ENCODE measurements at places on chromosomes 3 and 15.

GRCh38 chr15:41512512-41512939, 1.1 kb downstream of the LTK start:
- DNase-seq, result no peak

DNA sequence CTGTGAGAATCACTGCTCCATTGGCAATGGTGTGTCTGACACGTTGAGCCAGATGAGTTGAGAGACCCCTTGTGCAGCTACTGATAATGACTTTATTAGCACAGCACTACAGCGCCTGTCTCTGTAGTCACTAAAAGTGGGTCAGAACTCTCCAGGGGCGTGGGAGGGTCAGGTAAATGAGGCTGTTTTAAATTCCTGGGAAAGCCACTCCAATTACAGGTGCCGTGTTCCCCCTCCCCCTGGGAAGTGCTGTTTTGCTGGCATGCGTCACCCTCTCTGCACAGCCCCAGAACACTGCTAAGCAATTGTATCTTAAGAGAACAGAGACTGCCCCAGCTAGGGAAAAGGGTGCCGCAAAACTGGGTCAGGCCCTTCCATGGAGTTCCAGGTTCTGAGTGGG, 21.5 kb upstream of the CPNE9 start:
- no peak for DNase-seq

DNA sequence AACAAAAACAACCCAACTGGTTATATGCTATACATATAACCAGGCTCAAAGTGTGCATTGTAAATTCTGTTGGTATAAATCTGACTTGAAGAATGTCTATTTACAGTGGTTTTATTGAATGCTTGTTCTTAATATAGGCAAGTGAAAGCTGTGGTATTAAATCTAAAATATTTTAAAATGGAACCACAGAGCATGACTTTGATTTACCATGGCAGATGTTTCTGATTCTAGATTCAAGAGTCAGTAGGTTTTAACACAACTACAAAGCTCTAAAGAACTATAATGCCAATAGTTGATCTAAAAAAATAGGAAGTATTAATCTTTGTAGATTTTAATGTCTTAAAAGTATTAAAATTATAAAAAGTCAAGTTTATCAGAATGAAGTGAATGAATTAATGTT, 141.9 kb upstream of the PLSCR5 start:
- DNase-seq, result no peak

DNA sequence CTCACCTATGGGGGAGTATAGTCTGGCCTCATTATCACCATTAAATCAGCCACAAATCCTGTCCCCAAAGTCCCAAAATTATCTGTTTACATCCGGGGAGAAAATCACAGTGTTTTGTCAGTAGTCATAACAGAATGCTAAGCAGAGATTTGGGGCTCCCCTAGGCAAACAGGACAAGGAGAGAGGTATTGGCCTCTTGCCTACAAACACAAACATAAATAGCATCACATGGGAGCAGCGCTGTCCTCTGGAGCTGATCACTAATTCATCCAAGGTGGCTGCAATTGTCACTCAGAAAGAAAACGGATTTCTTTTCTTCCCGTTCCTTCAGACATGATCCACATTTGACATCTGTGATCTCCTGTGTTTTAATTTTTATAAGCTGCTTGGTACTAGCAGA, 1028.1 kb downstream of the NTRK3 start:
- DNase-seq, result no peak

- DNase-seq, result no peak
Observed at GRCh38 chr15:67992834-67993233, 61.3 kb upstream of the PIAS1 start.

- no peak for DNase-seq
Observed at GRCh38 chr3:63945558-63946096, 33.4 kb upstream of the SCAANT1 start.

DNA sequence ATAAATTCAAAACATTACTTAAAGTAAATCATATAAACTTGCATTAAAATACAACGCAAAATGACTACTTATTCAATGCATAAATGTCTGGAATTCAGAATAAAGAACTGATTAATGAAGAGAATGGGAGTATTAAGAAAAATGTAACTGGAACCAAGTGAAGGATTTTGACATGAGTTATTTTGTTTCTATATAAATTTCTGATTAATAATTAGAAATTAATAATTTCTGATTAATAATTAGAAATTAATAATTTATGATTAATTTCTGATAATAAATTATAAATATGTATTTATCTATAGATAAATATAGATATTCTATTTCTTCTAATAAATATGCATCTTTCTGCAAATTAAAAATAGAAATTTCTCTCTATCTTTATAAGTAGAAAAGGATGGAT, 160.0 kb upstream of the STRIT1 start:
- DNase-seq, result no peak

DNA sequence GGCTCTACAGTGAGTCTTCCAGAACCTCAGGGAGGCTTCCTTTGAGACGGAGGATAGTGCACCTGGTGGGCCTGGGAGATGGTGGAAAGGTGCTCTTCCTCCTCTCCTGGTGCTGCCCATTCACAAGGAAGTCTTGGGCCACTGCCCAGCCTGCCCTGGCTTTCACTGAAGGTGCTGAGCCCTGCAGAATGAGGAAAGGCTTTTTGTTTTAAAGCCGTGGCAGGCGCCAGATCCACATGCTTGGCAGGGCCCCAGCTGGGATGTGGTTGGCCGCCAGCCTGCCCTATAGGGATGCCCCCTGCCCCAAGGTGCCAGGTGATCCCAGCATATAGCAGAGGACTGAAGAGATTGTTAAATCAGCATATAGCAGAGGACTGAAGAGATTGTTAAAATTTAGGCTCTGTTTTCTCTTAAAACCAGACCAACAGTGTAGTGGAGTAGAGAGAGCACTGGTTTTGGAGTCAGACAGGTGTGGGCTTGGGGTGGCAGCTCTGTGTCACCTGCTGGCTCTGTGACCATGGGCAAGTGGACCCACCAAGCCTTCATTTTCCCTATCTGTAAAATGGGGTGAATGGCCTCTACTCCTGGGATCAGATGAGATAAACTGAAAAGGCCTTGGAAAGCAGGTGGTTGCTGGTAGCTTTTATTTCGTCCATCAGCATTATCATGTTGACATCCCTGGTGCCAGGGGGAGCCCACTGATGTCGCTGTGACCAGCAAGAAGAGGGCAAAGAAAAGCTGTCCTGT, 53.3 kb downstream of the SLC6A6 start:
- no peak for DNase-seq

- DNase-seq, result no peak
Observed at GRCh38 chr3:187120326-187120725, 19.0 kb downstream of the RPL39L start.

- no peak for DNase-seq
Observed at GRCh38 chr15:23569151-23569925, 3.9 kb downstream of the MKRN3 start.

DNA sequence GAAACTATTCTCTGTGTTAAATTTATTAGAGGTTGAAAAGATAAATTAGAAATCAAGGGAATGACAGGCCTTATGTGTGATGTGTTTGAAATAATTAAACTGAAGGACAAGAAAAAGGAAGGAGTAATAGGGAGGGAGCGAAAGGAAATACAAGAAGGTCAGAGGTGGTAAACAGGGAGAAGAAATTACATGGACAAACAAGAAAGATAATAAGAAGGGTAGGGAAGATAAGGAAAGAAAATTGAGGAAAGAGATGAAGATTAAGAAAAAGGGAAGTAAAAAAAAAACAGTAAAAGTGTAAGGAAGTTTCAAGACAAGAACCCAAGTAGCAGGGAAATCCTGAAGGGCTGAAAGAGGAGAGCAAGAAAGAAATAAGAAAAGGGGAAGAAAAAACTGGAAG, 26.2 kb upstream of the ANXA2 start:
- no peak for DNase-seq

GRCh38 chr3:57959423-57960173, 48.6 kb upstream of the FLNB start:
- DNase-seq, result no peak

- no peak for DNase-seq
Observed at GRCh38 chr3:9180764-9181117, 68.7 kb downstream of the SRGAP3 start.

DNA sequence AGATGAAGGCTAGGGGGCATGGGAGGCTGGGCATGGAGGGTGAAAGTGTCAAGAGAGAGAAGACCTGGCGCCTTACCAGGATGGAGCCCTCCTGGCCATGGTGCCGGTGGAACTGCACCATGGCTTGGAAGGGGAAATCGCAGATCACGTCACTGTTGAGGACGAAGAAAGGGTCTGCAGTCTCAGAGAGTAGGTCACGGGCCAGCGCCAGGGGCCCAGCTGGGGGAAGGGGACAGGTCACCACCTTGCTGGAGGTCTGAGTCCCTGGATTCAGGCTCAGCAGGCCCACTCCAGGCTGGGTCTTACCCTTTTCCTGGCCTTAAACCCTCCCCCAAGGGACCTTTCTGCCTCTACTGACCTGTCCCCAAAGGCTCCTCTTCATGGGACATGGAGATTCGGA, 855 bp downstream of the GMPPB start:
- no peak for DNase-seq

DNA sequence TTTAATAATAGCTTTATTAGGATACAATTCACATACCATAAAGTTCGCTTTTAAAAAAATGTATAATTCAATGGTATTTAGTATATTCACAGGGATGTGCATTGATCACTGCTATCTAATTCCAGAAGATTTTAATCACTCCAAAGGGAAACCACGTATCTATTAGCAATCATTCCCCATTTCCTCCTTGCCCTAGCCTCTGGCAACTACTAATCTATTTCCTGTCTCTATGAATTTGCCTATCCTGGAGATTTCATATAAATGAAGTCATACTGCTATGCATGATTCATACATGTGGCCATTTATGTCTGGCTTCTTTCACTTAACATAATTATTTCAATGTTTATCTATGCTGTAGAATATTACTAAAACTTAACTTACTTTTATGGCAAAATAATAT, 32.0 kb upstream of the CASR start:
- no peak for DNase-seq

DNA sequence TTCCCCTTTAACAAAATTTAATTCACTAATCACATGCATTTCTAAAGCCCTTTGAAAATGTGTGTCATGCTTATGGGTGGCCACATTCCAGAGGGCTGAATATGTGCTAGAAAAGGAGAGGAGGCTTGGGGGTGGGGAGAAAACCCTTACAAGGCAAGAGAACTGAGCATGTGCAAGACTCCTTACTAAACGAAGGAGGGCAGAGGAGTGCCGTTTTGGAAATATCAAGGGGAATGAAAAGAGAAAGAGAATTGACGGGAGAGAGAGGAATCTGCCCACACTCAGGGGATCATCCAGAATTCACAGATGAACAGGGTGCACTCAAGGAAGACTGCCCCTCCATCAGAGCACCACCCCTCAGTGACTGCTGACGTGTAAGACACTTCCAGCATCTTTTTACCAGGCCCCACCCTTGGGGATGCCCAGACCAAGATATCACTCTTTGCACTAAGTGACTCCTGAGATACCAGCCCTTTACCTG, 37.9 kb upstream of the TSC22D2 start:
- DNase-seq, result no peak

GRCh38 chr3:69422751-69423150, 36.9 kb upstream of the FRMD4B start:
- DNase-seq, result no peak

- no peak for DNase-seq
Observed at GRCh38 chr3:44468572-44469520, 8.6 kb downstream of the ZNF445 start.

DNA sequence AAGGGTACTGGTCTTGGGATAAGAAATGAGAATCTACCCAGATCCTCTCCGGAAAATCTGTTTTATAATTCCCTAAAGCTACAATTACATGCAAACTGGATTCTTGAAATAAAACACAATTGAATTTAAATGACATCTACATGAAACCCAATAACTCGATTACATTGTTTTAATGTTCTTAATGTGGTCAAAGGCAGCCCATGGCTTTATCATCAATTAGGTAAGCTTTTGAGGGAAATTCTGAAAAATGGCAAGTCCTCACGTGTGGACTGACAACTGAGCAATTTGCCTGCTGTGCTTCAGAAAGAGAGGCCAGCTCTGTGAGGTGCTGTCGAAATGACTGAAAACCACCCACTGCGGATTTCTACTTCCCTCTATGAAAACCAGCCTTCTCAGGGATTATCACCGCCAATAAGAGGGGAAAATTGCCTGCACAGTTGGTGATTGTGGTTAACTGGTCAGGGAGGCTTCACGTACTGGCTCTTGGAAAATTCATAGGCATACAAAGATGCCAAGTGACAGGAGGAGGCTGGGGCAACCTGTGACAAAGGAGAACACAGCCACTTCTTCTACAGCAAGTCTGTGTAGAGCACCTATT, 200.8 kb upstream of the SLCO3A1 start:
- no peak for DNase-seq

DNA sequence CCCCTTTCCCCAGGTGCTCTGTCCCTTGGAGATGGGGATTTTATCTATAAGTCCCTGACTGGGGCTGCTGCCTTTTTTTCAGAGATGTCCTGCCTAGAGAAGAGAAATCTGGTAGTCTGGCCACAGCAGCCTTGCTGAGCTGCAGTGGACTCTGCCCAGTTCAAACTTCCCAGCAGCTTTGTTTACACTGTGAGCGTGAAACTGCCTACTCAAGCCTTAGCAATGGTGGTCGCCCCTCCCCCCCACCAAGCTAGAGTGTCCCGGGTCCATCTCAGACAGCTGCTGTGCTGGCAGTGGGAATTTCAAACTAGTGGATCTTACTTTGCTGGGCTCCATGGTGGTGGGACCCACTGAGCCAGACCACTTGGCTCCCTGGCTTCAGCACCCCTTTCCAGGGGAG, 38.9 kb downstream of the TMEM266 start:
- no peak for DNase-seq

GRCh38 chr15:33788906-33789540, 179.3 kb upstream of the CHRM5 start:
- DNase-seq, result no peak

- no peak for DNase-seq
Observed at GRCh38 chr3:48419149-48419548, 10.7 kb downstream of the PLXNB1 start.

DNA sequence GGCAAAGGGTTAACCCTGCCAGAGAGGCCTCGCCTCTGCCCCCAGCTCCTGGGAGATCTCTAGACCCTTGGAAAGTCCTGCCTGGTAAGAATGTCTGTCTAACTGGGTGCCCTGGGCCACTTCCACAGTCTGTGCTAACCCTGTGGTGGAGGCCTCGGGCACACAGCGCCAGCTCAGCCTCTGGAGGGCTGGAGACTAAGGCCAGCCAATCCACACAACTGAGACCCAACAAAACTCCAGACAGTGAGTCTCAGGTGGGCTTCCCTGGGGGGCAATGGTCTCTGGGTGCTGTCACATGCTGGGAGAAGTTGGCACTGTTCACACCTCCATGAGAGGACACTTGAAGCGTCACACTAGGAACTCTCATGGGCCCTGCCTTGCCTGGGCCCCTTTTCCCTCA, 19.5 kb downstream of the ZXDC start:
- no peak for DNase-seq

- DNase-seq, result no peak
Observed at GRCh38 chr3:71393093-71393492, 190.4 kb downstream of the FOXP1 start.

DNA sequence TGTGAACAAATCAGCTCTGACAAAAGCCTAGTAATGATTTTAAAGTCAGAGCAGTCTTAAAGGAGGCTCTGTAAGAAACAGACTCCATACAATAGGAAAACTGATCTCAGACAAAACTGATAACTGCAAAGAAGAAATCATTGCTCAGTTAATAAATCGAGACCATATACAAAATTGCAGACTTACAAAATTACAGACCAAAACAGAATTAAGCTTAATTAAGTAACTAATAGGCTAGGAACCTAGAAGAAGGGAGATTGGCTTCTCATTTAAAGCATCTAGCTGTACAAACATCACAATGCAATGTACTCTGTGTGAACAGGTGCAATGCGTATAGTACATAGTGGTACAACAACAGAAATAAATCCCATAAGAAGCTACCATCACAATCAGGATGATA, 46.3 kb downstream of the ZBTB20 start:
- DNase-seq, result no peak
